ENCODE measurements at places on chromosomes 6 and 20.

DNA sequence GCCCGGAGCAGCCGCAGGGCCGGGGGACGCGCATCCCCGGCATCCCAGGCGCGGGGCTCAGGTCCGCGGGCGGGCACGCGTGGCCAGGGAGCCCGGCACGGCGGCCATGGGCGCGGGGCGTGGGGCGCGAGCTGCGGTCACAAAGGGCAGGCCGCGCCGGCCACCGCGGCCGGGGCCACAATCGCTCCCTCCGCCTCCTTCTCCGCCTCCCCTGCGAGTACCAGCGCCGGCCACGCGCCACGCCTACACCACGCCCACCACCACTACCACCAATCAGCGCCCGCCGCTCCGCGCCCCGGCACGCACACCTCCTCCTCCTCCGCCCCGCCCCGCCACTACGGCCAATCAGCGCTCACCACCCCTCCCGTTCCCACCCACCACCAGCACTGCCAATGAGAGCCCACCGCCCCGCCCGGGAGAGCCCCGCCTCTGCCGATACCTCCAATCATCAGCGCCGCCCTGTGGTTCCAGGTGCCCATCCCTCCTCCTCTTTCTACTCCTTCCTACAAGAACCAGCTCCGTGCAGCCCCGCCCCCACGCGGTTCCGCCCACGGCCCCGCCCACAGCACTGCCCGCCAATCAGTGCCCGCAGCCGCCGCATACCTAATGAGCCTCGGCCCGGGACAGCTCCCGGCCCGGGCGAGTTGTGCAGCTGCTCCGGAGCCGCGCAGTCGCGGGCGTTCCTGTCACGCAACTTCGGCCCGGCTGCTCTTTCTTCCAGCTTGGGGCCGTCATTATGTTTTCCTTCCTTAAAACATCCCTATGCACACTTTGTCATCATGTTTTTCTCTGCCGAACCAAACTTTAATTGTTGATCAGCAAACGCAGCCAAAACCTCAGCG is at the start of gene RPS6KA2:
Gene RPS6KA2, minus strand, starts transcription at position 219 of the 842 bp plus-strand sequence. CDS start 232 bp downstream, outside the sequence.
- peak; percentile 98 for DNase-seq

DNA sequence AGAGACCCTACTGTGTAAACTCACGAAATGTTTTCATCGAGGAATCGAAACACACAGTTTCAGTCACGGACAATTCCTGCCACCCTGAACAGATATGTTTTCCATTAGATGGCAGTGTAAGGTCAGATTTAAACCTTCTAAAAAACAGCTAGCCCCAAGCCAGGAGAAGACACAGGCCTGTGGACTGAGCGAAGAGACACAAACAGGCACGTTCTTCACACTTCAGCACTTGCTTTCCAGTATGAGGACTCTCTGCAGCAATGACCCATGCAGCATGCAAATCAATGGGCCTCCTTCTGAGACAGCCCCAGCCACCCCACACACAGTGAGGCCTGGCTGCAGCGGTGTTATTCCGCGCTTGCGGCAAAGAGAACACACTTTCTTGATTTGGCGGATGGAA is 31.9 kb downstream of the HUS1B start:
- peak; percentile 6 for DNase-seq

DNA sequence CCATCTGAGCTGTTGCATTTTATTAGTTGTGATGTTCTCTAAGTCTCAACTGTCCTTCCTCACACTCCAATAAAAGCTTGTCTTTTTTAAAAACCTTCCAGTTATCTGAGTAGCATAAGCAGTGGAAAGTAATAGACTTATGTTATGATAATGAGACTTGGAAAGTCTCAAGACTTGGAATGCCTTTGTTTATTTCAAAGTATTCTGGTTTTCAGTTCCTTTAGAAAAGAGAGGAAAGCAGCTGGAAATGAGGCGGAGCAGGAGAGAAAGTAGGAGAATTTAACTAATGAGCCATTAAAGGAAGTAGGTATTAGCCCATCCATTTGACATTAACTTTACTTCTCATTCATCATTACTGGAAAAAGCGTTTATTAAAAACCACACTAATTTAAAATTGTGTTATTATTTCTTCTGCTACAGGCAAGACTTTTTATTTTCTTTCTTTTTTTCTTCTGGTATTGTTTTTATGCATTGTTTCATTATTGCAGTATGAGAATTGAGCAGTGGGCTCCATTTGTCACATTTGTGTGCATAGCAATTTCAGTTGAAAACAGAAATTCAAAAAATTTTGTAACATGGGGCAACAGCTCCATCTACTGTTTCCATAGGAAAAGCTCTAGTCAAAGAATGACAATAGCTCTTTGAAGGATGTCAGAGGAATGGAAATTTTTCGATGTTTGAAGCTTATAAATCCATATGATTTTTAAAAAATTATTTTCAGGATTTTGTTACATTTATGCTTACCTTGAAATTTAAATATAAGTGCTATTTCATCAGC is 194.8 kb downstream of the COL9A1 start:
- DNase-seq, result peak; percentile 45

DNA sequence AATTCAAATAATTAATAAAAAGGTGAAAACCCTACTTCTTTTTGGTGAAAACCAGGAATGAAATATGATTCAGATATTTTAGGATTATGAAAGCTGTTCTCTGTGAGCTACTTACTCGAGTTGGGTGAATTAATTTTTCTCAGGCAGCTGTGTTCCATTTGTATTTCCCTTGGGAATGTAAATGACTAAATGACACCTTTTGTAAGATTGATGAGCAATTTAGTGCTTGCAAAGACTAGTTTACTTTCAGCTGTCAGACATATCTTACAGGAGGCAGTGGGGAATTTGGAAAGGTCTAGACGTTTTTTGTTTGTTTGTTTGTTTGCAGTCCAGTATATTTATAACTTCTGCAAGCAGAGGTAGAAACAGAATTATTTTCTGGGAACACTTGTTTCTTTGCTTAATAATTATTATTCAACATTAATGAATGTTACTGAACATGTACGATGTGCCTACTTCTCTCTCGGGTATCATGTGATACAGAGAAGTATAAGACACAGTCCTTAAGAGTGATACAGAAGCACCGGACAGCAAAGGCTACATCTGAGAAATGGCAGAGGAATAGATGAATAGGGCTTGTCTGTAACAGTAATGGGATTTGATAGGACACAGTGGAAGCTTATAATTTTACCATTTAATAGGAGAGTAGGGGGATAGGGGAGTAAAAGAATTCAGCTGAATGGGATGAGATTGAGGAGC is 91.3 kb downstream of the AKAP7 start:
- DNase-seq, result no peak

DNA sequence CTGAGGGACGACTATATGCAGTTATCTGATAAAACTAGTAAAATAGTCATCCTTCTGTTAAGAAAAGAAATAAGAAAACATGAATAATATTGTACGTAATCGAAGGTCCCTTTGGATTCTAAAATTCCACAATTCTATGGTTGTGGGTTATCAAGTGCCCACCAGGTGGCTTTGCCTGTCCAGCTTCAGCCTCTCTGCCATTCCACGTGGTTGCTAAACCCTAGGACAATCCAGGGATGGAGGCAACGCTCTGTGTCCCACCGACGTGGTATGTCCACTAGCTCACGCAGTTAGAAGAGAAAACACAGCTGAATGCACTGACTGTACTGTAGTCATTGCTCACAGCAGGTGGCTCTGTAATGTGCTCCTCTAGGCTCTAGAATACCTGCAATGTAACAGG is 349.3 kb downstream of the FARS2 start:
- DNase-seq, result no peak

GRCh38 chr6:100461278-100461916 is 3.3 kb downstream of the SIM1 start:
- DNase-seq, result no peak

GRCh38 chr6:167825332-167826229 is 1.1 kb upstream of the AFDN start:
- no peak for DNase-seq

DNA sequence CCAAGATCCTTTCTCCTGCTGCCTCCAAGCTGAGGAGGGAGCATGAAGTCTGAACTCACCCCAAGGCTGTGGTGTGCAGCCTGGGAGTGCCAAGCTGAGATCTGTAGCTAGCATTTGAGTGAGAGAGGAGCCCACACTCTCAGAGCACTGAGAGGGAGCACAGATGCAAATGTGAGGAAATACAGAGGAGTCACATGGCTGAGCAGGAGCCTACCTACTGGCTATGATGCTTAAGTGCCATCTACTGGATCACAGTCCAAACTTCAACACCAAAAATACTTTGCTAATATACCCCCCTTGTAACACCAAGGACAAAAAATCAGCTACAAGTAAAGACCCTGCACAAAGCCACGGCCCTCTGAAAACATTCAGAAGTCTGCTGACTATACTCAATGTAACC is 94.4 kb upstream of the IMPG1 start:
- no peak for DNase-seq

GRCh38 chr6:88856566-88856965 is 106.9 kb downstream of the RNGTT start:
- DNase-seq, result no peak

- DNase-seq, result no peak
Observed at GRCh38 chr6:135633573-135633972, 136.0 kb upstream of the AHI1 start.

- no peak for DNase-seq
Observed at GRCh38 chr6:125004198-125004597, 42.0 kb downstream of the RNF217 start.

DNA sequence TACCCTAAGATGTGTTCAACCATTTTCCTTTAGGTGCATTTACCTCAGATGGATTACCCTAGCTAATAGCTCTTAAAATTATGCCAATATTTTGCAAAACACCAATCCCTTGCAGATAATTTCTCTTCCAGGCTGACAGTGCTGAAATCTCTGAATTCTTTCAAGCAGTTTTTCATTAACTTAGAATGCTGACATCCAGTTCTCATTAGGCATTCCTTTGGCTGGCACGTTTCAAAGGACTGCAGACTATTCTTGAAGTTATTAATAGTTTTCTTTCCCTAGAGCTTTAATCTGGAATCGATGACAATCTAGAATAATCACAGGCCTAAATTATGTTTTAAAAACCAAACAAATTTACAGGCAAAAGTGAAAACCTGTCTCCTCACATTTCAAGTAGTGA is 68.3 kb downstream of the SMLR1 start:
- no peak for DNase-seq

GRCh38 chr6:136706430-136706829 is 85.8 kb downstream of the MAP3K5 start:
- no peak for DNase-seq

GRCh38 chr6:24517659-24518543 is 23.1 kb downstream of the ALDH5A1 start:
- peak; percentile 89 for DNase-seq

DNA sequence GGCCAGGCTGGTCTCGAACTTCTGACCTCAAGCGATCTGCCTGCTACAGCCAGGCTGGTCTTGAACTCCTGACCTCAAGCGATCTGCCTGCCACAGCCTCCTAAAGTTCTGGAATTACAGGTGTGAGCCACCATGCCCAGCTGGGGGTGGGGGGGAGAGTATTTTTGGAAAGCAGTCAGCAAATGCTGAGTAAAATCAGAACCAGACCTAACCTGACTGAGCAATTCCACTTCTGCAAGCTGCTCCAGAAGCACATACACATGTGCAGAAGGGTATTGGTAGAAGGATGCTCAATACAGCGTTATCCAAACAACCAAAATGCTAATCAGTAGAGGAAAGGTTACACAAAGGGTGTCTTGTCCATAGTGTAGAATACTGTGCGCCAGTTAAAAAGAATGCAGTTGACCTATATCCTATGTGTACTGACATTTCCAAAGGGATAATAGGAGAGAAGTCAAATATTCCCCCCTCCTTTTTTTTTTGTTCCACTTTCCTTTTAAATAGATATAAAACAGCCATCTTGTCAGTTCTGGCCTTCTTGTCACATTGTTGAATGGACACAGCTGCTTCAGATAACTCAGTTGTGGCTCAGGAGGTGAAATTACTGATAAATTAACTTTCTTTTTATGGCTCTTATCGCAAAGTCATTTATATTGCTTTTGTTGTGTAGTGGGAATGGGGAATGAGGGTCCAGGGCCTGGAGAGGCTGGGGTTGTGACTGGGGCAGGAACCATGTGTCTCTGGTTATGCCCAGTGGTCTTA is 74.6 kb downstream of the DTD1 start:
- DNase-seq, result no peak

All from OCI-LY7 (cell line).